Posterior cingulate gyrus (tissue), 11 donors: ENCODE measurements at places on chromosomes 1 and 21.

GRCh38 chr1:180155182-180155682 lies 563 bp downstream of the QSOX1 start:
- peak; percentile 85 for DNase-seq

DNA sequence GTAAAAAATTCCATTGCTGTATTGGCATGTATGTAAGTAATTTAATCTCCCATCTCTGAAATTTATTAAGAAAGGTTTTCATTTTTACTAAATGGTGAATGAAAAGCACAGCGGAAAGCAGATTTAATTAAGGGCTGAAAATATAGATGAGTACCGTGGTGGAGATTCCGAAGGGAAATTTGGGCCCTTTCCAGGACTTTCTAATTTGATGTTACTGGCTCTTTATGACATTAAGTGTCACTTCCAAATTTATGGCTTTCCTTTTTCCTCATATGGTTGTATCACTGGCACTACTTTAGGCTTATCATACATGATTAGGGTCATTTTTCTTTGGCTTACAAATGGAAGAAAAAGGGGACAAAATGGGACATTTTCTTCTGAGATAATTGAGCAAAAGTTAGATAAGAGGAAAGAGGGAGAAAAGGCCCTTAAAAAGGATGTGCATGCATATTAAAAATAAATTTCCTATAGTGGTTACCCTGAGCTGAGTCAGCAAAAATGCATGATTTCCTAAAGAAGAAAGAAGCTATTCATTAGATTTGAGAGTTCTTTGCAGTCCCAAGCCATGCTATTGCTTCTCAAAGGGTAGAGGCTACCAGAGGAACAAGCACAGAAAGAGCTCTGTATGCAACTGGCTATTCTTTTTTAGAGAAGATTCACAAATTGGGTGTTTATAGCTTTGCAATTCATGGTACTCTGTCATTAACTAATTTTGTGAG lies 74.9 kb upstream of the CNIH3 start:
- DNase-seq: no peak

DNA sequence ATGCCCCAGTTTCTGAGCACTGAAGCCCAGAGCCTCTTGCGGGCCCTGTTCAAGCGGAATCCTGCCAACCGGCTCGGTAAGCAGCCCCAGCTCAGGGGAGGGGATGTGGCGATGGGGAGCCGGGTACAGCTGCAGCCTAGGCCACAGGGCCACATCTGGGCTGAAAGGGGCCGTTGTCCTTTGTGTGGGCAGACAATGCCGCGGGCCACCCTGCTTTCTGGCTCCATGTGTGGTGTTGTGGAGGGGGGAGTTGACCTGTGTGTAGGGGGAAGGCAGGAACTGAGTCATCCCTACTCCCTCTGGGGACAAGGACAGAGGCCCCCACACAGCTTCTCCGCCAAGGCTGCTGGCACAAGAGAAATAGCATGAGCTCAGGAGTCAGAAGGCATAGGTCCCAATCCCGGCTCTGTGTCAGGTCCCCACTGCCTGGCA lies 26.0 kb downstream of the RPS6KA1 start:
- peak; percentile 96 for DNase-seq

DNA sequence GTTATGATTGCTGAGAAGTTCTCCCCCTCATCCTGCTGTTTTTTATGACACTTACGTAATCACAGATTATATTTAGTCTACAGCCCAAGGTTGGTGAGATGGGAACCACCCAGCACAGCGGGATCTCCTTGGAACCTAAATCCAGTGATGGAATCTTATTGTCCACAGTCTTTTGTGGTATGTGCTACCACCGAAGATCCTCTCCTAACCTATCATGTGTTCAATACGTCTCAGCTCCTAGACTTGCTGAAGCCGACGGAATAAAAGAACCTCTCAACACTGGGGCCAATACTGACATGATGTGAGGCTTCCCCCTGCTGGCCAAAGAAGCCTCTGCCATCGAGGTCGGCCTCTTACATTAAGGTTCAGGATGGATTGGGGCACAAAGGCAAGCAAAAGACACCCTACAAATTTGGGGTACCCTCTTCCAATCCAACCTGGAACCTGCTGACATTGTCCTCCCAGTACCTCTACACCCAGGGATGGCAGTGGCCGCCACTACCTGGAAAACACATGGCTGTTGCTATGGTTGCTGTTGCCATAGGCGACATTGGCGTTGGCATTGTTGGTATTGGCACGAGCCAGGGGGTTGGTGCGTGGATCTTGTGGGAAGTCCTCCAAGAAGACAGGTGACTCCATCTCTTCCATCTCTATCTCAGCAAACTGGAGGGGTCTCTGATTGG lies 19.4 kb upstream of the KIF21B start:
- DNase-seq: peak; percentile 89

DNA sequence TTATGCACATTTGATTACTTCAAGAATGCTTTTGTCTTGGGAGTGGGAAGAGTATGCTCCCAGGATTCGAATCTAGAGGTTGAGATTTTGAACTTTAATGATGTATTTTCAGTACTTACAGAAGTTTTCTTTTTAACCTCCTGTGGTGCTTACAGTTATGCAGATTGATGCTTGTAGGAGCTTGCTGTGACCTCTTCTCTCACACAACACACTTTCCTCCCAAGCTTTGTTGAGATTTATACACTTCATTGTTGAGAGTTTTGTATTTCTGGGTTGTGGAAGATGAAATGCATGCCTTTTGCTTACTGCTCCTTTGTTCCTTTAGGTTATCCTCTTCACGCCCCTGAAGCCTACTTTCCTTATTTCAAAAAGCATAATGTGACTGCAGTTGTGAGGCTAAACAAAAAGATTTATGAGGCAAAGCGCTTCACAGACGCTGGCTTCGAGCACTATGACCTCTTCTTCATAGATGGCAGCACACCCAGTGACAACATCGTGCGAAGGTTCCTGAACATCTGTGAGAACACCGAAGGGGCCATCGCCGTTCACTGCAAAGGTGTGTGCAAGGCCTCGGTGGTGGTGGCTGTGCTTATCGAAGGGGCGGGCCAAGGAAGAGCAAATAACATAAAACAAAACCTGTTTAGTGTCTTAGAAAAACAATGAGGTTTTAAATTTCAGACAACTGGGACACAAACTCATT lies 75.5 kb upstream of the GPR88 start:
- no peak for DNase-seq

- DNase-seq: no peak
Measured at GRCh38 chr1:209428241-209428921, 155.1 kb upstream of the CAMK1G start.

GRCh38 chr1:210302501-210302900 lies 26.2 kb upstream of the HHAT start:
- no peak for DNase-seq

DNA sequence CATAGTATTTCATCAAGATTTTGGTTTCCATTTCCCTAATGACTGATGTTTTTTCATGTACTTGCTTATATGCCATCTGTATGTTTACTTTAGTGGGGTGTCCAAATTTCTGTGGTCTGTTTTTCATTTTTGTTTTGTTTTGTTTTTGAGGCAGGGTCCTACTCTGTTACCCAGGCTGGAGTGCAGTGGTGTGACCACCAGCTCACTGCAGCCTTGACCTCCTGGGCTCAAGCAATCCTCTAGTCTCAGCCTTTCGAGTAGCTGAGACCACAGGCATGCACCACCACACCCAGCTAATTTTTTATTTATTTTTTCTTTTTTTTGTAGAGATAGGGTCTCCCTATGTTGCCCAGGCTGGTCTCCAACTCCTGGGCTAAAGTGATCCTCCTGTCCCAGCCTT lies 378.0 kb upstream of the VAMP3 start:
- DNase-seq: no peak

GRCh38 chr1:230317823-230318819 lies 108.0 kb downstream of the PGBD5 start:
- DNase-seq: no peak

- no peak for DNase-seq
Measured at GRCh38 chr21:31644643-31645042, 14.8 kb upstream of the SOD1 start.

GRCh38 chr1:71766748-71767147 lies 515.6 kb downstream of the NEGR1 start:
- no peak for DNase-seq

- no peak for DNase-seq
Measured at GRCh38 chr1:113977906-113978305, 1.4 kb upstream of the OLFML3 start.

GRCh38 chr1:247329097-247329617 lies 2.5 kb downstream of the ZNF496 start:
- DNase-seq: no peak

DNA sequence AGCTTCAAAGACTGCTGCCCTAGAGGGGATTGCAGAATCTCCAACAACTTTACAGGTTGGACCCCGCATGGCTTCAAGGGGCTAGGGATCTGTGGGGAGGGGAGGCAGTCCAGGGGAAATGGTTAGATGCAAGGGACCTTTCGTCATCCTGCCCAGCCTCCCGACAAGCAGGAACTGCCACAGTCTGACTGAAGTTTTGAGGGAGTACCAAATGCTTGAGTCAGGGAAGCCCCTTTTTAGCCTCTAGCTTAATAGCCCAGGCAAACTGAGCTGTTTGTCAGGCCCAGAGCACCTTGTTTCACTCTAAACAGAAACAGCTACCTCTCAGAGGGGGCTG lies 1.1 kb downstream of the TOR3A start:
- DNase-seq: no peak

DNA sequence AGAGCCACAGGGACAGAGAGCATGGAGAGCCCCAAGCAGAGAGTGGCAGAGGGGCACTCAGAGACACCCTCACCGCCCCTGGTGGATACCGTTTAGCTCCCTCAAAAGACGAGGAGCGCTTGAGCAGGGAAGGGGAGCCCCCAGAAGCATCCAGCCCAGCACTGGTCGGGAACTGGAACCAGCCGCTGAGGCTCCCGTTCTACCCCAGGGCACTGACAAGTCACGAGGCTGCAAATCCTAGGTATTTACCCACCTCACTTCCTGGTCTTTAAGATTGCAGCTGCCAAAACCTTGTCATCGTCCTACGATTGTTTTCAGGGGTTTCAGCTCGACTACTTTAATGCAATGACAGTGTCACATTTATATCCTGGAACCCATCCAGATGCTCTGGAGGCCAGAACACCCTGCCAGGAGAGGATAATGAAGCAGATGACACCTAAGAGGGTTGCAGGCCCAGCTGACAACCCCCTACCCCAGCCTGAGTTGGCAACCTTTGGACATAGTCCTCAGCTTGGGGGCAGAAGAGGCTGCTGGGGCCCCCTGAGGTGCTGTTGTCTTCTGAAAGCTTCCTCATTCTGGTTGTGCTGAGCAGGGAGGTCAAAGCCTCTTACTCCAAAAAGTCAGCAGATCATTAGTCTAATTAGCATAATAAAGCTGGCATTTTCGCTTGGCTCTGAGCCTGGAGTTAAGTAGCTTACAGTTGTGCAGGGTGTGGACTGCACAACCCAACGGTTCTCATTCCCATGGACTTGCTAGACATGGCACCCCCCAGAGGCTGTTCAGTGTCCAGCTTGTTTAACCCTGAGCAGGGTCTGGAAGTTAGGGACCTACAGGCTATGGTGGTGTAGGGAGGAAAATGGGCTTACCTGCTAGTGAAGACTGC lies 20.6 kb upstream of the BACE2 start:
- no peak for DNase-seq

DNA sequence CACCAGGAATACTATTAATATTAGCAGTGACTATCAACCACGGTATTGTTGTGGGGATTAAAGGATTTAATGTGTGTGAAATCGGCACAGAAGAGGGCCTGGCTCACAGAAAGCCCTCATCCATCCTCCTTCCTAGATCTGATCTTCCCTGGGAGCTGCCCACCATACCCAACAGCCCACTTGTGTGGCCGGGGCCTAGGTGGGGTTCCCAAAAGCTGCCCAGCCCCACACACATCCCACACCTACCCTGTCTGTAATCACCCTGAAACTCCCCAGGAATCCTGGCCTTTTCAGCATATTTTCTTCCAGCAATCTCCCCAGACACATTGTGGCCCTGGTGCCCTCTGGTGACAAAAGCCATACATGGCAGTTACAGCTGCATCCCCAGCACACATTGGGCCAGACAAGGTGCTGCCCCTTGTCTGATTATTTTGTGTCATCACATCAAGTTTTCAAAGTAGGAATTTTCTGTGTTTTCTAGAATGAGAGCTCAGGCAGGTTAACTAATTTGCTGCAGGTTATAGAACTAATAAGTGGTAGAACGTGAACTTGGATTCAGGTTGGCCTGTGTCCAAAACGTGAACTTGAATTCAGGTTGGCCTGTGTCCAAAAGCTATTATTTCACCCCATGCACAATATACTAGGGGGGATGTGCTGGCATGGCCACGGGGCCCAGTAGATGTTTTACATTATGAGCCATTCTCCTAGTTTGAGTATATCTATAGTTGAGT lies 5.3 kb upstream of the SLC6A9 start:
- DNase-seq: no peak

DNA sequence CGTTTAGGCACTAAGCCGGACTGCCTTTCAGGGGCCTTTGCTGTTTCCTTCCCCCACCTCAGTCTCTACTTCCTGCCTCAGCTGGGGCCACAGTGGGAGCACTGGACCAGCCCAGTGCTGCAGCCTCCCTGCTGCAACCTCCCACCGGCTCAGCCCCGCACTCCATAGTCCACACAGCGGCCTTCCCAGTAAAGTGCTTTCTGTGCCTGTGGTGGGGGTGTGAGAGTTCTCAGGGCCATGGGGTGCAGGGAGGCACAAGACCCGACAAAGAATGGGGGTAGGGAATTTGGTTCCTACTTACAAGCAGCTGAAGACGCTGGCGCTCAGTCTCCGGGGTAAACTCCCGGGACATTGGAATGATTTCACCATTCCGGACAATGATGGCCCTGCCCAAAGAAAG lies 3.5 kb downstream of the PPM1J start:
- no peak for DNase-seq

- DNase-seq: peak; percentile 26
Measured at GRCh38 chr1:80054129-80054528, 1047.6 kb upstream of the ADGRL4 start.

GRCh38 chr21:32141318-32141633 lies 137.6 kb downstream of the MIS18A start:
- DNase-seq: no peak

DNA sequence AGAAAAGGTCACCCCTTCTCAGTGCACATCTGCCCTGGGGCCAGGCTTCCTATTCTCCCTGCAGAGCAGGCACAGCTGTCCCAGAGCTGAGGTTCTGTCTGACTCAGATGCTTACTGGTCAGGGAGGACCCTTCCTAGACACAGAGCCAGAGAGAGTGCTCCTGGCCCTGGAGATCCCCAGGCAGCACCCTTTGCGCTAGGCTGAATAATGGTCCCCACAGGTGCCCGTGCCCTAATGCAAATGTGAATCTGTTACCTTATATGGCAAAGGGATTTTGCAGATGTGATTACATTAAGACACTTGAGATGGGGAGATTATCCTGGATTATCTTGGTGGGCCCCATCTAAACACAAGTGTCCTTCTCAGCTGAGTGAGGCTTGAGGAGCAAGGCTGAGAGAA lies 2.6 kb upstream of the TNNI1 start:
- DNase-seq: no peak

DNA sequence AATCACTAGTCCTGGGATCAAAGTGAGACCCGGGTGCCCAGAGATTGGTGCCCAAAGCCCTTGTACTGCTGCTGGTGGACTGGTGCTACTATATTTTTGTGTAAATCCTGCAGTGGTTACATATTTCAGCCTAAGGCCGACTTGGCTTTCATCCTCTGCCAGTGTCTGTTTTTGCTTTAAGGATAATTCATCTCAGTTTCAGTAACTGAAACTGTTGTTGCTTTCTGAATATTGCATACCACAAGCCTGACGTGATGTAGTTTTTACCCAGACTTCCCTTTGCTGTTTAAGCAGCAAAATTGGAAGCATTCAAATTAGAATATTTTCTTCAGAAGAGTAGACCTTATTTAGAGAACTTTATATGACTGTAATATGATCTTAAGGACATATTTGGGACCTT lies 341.8 kb downstream of the RYR2 start:
- DNase-seq: no peak
